Lower lobe of right lung (tissue), 2 donors: ENCODE measurements at places on chromosomes 3 and 15. TPM values are rescaled to one million over a fixed set of nuclear protein-coding genes. Genes with fewer than 3 reads are reported as not detected.

DNA sequence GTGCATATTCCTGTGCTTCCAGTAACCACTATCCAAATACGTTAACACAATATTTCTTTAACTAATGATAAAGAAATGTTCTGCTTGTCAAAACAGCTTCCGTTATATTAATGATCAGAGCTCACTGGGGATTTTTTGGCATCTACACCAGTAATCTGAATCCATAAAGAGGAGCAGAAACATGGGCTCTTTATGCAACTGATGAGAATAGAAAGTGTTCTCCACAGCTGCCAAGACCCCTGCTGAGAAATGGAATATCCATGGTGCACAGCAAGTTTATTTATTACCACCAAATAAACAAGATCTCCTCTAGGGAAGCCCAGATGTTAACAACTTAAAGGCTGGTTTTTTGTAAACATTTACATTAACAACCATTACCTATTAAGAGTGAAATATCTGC, 54.5 kb downstream of the ALDH1A2 start:
- H3K27me3 ChIP-seq = no peaks in the 10 kb centered on the region
- DNase-seq = no peak
- H3K27ac ChIP-seq = no peak overlapping the region
- no peaks in the 10 kb centered on the region for H3K4me1 ChIP-seq

DNA sequence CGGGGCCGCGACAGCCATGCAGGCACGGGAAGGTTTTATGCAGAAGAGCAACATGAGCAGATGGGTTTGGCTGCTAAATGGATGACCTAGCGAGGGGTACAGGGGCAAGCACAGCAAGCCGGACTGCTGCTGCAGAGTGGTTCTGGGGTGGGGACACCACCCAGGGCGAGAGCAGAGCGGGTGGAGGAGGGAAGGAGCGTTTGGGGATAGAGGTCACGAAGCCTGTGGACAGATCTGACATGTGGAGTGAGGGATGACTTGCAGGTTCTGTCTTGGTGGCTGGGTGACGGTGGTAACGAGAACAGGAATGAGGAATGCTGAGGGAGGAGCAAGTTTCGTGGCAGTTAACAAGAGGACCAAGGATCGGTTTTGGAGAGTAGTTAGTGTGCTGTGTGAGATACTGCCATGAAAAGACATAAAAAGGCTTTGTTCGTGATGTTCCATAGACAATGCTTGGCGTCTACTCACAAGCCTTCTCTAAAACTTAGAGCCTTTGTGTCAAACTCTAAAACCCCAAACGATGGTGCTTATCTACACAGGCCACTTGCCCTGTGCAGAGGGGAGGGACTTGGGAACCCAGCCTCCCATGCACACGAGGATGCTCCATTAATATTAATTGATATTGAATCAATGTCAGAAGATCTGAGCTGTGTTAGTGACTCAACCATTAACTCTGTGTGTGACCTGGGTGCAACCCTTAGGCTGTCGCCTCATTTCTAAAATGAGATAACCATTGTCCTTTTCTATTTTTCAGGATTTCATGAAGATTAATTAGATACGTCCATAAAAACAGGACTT, 132.7 kb upstream of the SLC2A2 start:
- no peaks in the 10 kb centered on the region for H3K27me3 ChIP-seq
- no peak for DNase-seq
- H3K4me1 ChIP-seq = no peaks in the 10 kb centered on the region
- no peak overlapping the region for H3K4me3 ChIP-seq

DNA sequence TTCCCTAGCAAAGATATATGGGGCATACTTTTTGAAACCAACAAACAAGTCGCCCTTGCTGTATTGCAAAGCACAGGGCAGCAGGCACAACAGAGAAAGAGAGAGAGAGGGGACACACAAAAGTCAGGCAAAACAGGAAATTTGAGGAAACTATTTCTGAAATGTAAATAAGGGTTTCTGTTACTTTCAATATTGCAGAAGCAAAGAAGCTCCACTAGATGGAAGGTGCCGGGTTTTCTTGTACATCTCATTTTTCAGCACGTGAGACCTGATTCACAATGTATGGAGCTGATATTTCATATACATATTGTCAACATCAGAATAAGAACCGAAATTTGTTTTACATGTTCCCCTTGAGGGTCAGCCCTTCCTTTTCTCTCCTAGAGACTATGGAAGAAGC, 127.4 kb downstream of the FOXP1 start:
- H3K27ac ChIP-seq = peak overlapping the region; percentile 7
- peaks cover 40% of the 10 kb centered on the region for H3K4me1 ChIP-seq
- DNase-seq = no peak
- no peak overlapping the region for H3K4me3 ChIP-seq
- H3K36me3 ChIP-seq = no peaks in the 10 kb centered on the region
- no peaks in the 10 kb centered on the region for H3K27me3 ChIP-seq

DNA sequence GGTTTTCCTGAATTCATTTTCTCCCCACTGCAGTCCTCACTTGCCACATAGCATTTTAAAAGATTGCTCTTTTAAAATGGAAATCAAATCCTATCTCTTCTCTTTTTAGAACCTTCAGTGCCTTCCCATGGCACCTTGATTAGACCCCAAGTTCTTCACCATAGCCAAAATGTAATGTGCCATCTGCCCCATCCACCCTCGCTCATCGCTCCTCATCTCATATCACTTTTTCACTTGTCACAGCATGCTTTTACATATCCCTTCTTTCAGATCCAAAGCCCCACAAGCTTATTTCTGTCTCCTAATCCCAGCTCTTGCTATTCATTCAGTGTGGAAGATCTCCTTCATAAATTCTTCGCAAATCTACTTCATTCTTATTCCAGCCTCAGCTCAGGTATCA, 161.7 kb downstream of the CD47 start:
- peaks cover 13% of the 10 kb centered on the region for H3K4me1 ChIP-seq
- H3K4me3 ChIP-seq = no peak overlapping the region
- H3K27me3 ChIP-seq = no peaks in the 10 kb centered on the region
- DNase-seq = no peak
- H3K27ac ChIP-seq = no peak overlapping the region

DNA sequence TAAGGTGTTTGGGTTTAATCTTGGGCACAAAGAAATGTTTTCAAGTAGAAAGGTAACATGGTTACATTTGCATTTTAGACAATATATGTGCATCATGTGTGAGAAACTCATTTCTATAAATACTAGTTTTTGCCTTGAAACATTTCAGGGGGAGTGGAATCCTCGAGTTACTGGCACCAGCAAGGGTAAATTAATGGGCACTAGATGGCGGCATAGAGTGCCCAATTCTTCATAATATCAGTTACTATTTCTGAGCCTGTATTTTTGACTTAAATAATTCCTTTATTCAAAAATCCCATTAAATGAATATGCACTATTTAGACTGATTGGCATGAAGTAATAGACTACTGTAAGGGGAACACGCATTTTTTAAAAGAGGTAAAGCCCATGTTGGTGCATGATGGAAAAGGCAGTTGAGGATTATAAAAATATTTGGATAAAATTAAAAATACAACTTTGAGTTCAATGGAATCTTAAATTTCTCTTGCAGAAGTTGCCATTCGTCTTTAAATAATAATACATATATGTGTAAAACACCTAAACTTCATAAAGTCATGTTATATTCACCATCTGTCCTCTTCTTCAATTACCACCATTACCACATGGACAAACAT, 106.3 kb downstream of the ZBTB20 start:
- H3K4me3 ChIP-seq = no peak overlapping the region
- no peak overlapping the region for H3K27ac ChIP-seq
- no peaks in the 10 kb centered on the region for H3K27me3 ChIP-seq
- no peaks in the 10 kb centered on the region for H3K36me3 ChIP-seq

DNA sequence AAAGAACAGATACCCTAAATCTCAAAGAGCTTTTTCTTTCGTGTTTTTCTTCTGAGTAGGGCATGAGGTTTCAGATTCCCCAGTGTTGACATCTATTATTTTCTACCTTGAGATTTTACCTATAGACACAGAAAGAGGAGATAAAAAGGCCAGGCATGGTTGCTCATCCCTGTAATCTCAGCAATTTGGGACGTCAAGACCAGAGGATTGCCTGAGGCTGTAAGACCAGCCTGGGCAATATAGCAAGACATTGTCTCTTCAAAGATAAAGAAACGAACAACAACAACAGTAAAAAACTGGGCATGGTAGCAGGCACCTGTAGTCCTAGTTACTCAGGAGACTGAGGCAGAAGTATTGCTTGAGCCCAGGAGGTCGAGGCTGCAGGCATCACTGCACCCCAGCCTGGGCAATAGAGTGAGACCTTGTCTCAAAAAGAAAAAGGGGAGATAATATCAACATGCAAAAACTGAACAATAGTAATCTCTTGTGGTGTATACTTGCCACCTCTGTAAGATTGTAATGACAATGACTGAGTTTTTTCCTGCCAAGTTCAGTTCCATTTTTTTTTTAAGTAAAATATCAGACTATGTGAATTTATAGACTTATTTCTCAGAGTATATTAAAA, 71.3 kb downstream of the MBNL1 start:
- DNase-seq = no peak
- H3K4me3 ChIP-seq = no peak overlapping the region
- H3K36me3 ChIP-seq = peaks cover 44% of the 10 kb centered on the region
- peaks cover 58% of the 10 kb centered on the region for H3K4me1 ChIP-seq
- H3K27me3 ChIP-seq = no peaks in the 10 kb centered on the region
- no peak overlapping the region for H3K27ac ChIP-seq

GRCh38 chr3:39423436-39423970, 17.0 kb downstream of the RPSA start:
- no peaks in the 10 kb centered on the region for H3K4me1 ChIP-seq
- H3K27me3 ChIP-seq = no peaks in the 10 kb centered on the region
- no peaks in the 10 kb centered on the region for H3K36me3 ChIP-seq
- no peak overlapping the region for H3K27ac ChIP-seq
- no peak overlapping the region for H3K4me3 ChIP-seq
- DNase-seq = no peak

- H3K36me3 ChIP-seq = no peaks in the 10 kb centered on the region
- H3K27ac ChIP-seq = no peak overlapping the region
- peaks cover 9% of the 10 kb centered on the region for H3K4me1 ChIP-seq
- no peaks in the 10 kb centered on the region for H3K27me3 ChIP-seq
Measured at GRCh38 chr15:59321000-59321689, 51.5 kb downstream of the MYO1E start.

Gene MUC20
- total RNA-seq = 14.3 TPM

- H3K36me3 ChIP-seq = peaks cover 64% of the 10 kb centered on the region
- H3K27me3 ChIP-seq = no peaks in the 10 kb centered on the region
- no peak overlapping the region for H3K27ac ChIP-seq
- peaks cover 12% of the 10 kb centered on the region for H3K4me1 ChIP-seq
- no peak for DNase-seq
Measured at GRCh38 chr3:38006445-38006995, 15.9 kb downstream of the VILL start.

GRCh38 chr3:83122774-83123350, 1361.4 kb upstream of the GBE1 start:
- no peak overlapping the region for H3K27ac ChIP-seq
- no peak for DNase-seq
- H3K4me3 ChIP-seq = no peak overlapping the region
- no peaks in the 10 kb centered on the region for H3K27me3 ChIP-seq
- H3K4me1 ChIP-seq = no peaks in the 10 kb centered on the region

DNA sequence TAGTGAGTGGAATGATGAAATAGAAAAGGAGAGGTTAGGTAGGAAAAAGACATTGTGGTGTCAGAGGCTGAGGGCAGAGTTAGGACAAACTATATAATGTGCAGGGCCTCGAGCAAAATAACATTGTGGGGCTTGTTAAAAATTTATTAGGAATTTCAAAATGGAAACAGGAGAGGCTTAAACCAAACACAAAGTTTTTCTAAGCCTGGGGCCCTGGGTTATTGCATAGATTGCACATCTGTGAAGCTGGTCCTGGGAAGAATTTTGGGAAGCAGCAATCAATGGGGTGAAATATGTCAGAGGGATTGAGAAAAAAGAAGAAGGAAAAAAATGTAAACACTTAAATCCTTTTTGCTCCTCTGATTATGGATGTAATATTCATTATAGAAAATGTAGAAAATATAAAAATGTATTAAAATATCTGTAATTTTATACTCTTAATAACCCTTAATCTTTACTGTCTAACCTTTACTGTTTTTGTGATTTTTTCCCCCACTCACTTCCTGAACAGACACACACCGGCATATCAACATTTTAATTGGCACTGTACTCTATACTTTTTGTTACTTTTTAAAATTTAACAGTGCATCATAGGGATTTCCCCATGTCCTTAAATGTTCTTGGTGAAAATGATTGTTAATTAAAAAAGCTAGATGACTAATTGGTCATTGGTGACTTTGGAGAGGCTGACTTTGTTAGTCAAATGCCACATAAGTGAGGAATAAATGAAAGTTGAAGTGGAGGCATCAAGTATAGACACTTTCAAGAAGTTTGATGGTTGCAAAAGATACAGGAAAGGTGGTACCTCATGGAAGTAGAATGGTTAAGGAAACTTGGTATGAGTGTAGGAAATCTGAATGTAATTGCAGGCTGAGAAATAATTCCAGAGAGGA, 183.4 kb downstream of the NFKBIZ start:
- no peak overlapping the region for H3K27ac ChIP-seq
- no peaks in the 10 kb centered on the region for H3K27me3 ChIP-seq
- H3K4me3 ChIP-seq = no peak overlapping the region
- no peak for DNase-seq
